ENCODE measurements at places on chromosomes 1 and 21. TPM values are rescaled to one million over a fixed set of nuclear protein-coding genes. Genes with fewer than 3 reads are reported as not detected.

The NBPF20 gene
- 3.0 TPM for total RNA-seq

The TRAF3IP3 gene
- total RNA-seq = not detected

The SLC44A5 gene
- 0.07 TPM for total RNA-seq

The CHI3L1 gene
- not detected for total RNA-seq

The XCL2 gene
- total RNA-seq = not detected

The OR2T29 gene
- not detected for total RNA-seq

The KHDRBS1 gene
- total RNA-seq = 129 TPM

The ADARB1 gene
- total RNA-seq = 7.0 TPM

The CELA3A gene
- total RNA-seq = not detected

The NPHS2 gene
- not detected for total RNA-seq

The COPA gene
- total RNA-seq = 85.9 TPM

The MX2 gene
- not detected for total RNA-seq

The C1QB gene
- total RNA-seq = not detected

The INAVA gene
- 39.8 TPM for total RNA-seq

The CFHR1 gene
- total RNA-seq = 0.15 TPM

The RNF186 gene
- not detected for total RNA-seq

The PDC gene
- total RNA-seq = not detected

The SLAMF7 gene
- 1.8 TPM for total RNA-seq

The TFAP2E gene
- total RNA-seq = 0.41 TPM

The LCE1D gene
- not detected for total RNA-seq

The MYOG gene
- not detected for total RNA-seq

The PALMD gene
- 0.24 TPM for total RNA-seq

The PADI1 gene
- total RNA-seq = 1.2 TPM

The FCN3 gene
- not detected for total RNA-seq

The PTTG1IP gene
- 99.6 TPM for total RNA-seq

The LCE2B gene
- total RNA-seq = not detected

The ANKRD35 gene
- total RNA-seq = 0.05 TPM

The IFNLR1 gene
- 1.1 TPM for total RNA-seq

The SPRTN gene
- 12.9 TPM for total RNA-seq

The KRTAP7-1 gene
- not detected for total RNA-seq

The CFHR2 gene
- not detected for total RNA-seq

The SMIM12 gene
- 58.2 TPM for total RNA-seq

The S100B gene
- not detected for total RNA-seq

The TDRD5 gene
- 0.05 TPM for total RNA-seq

The DMRTA2 gene
- total RNA-seq = 0.13 TPM

The TRPM2 gene
- total RNA-seq = 6.7 TPM

The OR2T34 gene
- total RNA-seq = not detected

The SPOCD1 gene
- 3.9 TPM for total RNA-seq

The SPRR2F gene
- total RNA-seq = not detected

The IGFN1 gene
- 0.74 TPM for total RNA-seq

The C1orf210 gene
- total RNA-seq = not detected

The C1orf216 gene
- 13.8 TPM for total RNA-seq

The C1orf116 gene
- 6.9 TPM for total RNA-seq
